NCI-H774 (cell line): ENCODE measurements at places on chromosomes 1 and 21.

DNA sequence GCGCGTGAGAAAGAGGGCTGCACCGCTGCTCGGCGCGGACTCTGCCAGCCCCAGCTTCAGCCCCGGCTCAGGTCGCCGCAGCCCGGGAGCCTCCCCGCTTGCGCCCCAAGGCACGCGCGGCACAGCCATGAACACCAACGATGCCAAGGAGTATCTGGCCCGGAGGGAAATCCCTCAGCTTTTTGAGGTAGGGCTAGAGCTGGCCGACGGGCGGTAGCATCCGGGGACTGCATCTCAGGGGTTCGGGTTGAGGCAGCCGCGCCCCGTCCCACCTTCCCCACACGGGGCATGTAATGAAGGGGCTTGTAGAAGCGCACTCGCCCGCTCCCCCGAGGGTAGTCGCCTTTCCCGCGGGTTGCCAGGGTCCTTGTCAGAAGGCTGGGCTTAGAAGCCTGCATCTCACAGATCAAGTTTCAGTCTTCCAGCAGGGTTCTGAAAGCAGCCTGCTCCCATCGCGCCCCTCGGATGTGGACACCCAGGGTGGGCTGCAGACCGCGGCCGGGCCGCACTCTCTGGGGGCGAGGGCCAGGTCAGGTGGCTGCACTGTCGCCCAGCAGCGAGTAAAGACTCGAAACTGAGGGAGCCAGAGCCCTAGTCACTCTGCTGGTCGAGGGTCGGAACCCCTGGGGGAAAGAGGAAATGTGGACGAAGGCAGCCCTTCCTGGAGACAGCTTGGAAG is 507 bp downstream of the AK5 start:
- no peak for DNase-seq

DNA sequence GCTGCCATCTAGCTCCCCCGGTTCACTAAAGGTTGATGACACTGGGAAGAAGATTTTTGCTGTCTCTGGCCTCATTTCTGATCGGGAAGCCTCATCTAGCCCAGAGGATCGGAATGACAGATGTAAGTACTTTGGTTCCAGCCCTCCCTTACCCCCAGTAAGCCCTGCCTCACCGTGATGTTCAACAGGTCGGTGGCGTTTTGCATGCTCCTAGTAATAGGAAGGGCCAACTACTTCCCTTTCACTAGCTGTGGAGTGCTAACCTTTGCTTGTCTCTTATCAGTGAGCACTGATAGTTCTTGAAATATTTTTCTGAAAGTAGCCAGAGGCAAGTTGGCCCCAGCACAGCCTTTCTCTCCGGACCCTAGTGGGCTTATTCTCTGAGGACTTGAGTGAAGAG is 7.5 kb downstream of the RNF220 start:
- DNase-seq, result no peak

- no peak for DNase-seq
These were observed 3.2 kb upstream of the LAPTM5 start for GRCh38 chr1:30760596-30761324.

GRCh38 chr1:233440951-233441401 is 113.5 kb downstream of the MAP3K21 start:
- peak; percentile 76 for DNase-seq

DNA sequence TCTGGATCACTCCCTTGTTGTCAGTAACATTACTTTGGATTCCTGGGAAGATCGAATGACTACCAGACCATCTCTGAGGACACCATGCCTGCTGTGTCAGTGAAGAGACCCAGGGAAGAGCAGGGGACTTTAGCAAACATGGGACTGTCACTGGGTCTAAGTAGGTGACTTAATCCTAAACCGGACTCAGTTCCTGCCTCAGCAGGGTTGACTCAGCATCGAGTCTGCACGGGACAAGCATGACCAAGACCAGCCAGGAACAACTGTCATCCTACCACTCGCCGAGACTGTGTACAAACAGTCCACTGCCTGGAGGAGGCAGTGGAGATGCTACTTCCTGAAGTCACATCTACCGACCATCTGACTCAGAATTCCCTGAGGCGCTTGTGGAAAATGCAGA is 53.2 kb upstream of the RAB4A start:
- no peak for DNase-seq

GRCh38 chr1:202644219-202645096 is 65.8 kb downstream of the SYT2 start:
- DNase-seq, result no peak

DNA sequence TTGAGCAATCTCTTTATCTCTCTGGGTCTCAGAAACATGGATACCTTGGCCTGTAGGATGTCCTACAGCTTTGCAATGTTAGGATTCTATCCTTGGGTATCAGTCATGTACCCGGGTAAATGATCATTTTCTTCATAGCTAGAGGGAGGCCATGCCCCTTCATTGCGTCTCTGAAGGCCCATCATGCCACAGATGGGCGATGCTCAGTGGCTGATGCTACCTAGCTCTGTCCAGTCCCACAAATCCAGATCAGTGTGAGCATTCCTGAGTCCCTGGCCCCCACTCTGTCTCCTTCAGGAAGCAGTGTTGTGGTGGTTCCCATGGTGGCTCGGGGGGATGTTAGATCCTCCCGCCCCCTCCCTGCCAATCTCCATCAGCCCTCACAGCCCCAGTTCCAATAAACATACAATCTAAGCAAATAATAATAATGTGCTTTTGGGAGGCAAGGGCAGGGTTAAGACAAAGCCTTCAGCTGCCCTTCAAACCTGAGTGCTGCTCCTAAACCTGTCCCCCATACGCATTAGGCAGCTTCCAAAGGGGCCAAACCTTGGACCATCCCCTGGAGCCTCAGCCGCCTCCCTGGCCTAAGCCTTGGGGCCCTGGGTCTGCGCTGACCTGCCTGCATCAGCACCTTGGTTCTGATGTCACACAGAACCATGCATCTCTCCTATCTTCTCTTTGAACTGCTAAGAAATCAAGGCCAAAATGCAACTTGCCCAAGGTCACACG is 681 bp upstream of the GPR61 start:
- DNase-seq, result no peak

DNA sequence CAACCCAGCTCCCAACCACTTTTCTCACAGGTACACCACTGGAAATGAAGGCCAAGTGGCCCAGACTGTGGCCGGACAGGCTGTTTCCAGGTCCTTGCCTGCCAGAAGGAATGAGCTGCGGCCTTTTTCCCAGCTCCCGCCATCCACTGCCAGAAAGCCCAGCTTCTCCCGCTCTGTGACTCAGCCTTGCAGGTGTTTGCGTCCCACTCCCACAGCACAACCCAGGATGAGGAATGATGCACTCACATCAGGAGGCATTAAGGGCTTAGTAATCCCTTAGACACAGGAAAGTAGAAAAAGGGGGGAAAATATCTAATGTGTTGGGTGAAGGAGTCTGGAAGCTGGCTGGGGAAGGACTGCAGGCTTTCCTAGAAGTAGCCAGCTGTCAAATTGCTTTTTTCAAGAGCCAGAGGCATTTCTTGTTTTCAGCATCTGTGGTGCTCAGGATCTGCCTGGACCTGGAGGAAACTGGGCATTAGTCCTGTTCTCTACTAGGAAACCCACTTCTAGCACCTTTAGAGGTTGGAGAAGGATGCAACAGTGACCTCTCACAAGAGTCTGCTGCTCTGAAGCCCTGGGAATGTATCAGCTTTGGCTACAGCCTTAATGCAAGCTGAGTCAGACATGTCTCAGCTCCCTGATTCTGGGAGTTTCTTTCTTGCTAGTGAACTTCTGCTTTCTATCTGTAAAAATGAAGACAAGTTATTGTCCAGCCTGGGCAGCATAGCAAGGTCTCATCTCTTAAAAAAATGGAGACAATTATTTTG is 13.2 kb upstream of the MAP1LC3C start:
- DNase-seq, result no peak

GRCh38 chr1:7656557-7657215 is 114.4 kb upstream of the VAMP3 start:
- DNase-seq, result no peak

DNA sequence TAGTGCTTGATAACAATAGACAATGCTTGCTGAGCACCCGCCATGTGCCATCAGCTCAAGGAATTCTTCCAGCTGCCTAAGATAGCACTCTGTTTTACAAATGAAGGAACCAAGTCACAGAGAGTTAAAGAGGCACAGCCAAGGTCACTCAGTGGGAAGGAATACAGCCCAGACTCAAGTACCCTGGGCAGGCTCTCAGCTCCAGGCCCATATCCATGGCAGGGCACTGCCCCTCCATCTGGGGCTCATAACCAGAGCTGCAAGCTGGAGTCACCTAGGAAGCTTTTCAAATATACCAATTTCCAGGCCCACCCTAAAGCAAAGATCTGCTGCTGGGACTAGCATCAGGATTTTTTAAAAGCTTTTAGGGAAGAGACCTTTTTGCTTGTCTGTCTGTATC is 1.6 kb downstream of the CLEC20A start:
- no peak for DNase-seq

- DNase-seq, result no peak
These were observed 1.6 kb downstream of the RASSF5 start for GRCh38 chr1:206508956-206509355.

DNA sequence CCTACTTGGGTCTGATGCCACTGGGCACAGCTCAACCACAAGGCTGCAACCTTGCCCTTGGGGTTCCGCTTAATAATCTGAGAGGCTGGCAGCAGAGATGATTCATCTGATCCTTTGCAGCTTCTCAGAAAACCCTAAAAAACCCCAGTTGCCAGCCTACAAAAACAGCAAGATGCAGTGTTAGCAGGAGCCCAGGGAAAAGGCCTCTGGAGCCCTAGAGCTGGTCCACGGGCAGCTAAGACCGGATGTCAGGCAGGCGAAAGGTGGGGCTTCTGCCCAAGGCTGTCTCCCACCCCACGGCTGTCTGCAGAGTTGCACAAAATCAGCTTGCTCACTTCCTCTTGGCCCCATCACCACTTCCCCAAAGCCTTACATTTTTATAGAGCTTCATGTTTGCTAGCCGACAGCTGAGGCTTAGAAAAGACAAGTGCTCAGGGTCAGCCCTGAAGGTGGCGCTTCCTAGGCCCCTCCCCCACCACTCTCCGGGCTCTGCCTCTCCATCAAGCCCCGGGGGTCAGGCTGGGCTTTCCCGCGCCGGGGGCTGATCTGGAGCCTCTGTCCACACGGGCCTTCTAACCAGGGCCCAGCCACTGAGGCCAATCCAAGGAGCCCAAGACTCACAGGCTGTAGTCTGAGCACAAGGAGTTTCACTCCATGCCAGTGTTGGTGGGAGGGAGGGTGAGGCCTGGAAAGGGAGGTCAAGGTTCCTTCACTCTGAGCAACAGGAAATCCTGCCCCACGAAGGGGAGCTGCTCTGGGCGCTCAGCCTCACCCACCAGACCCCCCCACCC is 4.2 kb upstream of the ADORA3 start:
- peak; percentile 45 for DNase-seq

DNA sequence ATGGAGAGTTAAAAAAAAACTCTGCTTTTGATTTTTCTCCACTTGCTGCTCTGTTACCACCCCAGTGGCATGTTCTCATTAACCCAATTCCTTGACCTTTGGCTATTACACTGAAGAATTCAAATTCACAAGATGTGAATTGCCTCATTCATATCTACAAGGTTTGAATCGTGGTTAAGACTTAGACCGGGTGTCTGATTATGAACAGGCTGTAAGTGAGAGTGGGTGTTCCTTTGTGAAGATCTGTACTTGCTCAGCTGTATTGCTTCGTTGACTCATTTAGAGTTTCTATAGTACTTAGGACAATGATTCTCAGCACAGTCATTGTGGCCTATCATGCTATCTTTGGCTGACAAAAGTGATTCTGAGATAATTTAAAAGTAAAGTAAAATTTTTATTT is 36.4 kb downstream of the DNM3 start:
- no peak for DNase-seq

DNA sequence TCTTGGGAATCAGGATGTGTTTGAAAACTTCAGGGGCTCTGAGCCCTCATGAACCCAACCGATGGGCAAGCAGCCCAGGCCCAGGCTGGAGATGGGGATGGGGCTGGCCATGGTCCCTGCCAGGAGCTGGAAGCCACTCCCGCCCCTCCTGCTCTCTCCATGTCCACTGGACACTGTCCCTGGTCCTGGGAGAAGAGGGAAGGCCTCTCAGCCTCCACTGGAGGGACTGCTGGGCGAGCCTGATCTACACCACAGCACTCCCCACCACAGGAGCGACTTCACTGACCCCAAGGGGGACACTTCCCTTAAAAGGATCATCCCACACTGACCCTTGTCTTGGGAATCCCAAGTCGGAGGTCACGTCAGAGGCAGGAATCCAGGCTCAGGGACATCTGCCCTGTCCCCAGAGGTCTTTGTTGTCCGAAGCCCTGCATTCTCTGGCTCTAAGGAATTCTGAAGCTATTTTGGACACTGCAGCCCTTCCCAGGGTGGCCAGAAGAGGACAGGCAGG is 16.9 kb upstream of the COL18A1 start:
- DNase-seq, result no peak
